ENCODE measurements at places on chromosomes 12 and 14. TPM values are rescaled to one million over a fixed set of nuclear protein-coding genes. Genes with fewer than 3 reads are reported as not detected.

GRCh38 chr12:83156815-83157214, 470.1 kb downstream of the TMTC2 start:
- no peak overlapping the region for H3K27ac ChIP-seq
- no peaks in the 10 kb centered on the region for H3K27me3 ChIP-seq
- no peak for DNase-seq
- H3K4me1 ChIP-seq: peaks cover 1% of the 10 kb centered on the region

GRCh38 chr12:40034156-40034555, 71.7 kb downstream of the SLC2A13 start:
- H3K4me3 ChIP-seq: no peak overlapping the region
- H3K4me1 ChIP-seq: no peaks in the 10 kb centered on the region
- no peak for DNase-seq
- H3K27me3 ChIP-seq: no peaks in the 10 kb centered on the region
- no peaks in the 10 kb centered on the region for H3K36me3 ChIP-seq

DNA sequence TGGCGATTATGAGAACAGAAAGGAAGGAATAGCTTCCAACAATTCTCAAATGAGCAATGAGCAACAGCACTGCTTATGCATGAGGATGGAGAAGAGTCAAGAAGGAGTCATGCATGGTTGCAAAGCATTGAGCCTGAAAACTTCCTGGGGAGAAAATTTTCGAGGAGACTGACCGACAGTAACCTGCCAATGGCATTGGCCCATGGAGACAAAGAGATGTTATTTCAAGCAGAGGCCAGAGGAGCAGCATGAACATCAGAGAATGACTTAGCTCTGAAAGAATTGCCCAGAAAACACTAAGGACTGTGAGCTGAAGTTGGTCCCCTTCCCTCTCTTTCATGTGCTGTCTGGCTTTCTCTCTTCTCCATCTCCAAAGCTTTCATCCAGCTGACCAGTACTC, 343.4 kb downstream of the ADAMTS20 start:
- H3K27ac ChIP-seq: no peak overlapping the region
- no peak overlapping the region for H3K4me3 ChIP-seq
- H3K4me1 ChIP-seq: peaks cover 9% of the 10 kb centered on the region
- DNase-seq: no peak
- H3K27me3 ChIP-seq: peaks cover 3% of the 10 kb centered on the region

DNA sequence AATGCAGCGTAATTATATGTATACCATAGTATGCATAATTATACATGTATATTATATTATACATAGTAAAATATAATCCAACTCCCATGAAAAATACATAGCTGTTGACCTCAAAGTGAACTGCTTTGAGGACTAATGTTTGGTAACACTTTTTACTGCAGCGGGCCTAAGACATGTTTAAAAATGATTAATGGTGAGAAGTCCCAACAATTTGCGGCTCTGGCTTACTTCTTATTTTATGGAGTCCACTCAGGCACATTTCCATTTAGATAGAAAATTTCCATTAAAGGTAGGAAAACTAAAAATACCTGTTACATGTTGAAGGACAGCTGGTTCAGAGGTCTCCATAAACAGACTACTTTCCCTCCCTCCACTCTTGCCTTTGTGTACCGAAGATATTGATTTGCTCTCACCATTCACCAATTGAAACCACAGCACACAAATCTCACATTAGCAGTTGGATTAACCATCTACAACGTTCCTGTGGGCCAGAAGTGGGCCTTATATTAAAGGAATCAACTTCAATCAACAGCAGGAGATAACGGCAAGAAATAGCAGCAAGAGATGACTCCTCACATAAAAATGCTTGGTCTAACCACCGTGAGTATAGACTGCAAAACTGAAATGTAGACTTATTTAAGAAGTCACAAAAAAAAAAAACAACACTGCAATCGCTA, 14.1 kb upstream of the NT5DC3 start:
- no peak for DNase-seq
- no peak overlapping the region for H3K27ac ChIP-seq

DNA sequence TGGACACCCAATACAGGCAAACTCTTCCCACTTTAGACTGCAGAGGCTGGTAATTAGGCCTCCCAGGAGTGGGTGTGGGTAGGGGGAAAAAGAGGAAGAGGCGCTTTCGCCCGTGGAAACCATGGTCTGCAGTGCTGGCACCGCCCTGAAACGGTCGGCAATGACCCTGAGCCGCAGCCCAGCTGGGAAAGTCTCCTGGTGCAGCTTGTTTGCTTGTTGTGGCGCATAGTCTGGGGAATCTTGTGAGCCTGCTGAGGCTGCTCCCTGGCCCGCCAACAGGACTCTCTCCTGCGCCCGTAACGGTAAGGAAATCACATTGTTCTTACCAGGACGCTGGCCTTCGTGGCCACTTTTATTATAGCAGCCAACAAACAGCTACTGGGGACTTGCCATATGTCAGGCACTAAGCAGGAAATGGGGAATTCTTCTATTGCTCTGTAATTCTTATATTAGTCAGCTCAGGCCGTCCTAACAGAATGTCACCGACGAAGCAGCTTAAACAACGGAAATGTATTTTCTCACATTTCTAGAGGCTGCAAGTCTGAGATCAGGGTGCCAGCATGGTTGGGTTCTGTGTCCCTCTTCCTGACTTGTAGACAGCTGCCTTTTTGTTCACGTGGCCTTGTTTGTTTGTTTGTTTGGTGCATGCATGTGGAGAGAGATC, 52.5 kb upstream of the RIN3 start:
- DNase-seq: no peak
- H3K36me3 ChIP-seq: no peaks in the 10 kb centered on the region
- H3K27ac ChIP-seq: no peak overlapping the region

DNA sequence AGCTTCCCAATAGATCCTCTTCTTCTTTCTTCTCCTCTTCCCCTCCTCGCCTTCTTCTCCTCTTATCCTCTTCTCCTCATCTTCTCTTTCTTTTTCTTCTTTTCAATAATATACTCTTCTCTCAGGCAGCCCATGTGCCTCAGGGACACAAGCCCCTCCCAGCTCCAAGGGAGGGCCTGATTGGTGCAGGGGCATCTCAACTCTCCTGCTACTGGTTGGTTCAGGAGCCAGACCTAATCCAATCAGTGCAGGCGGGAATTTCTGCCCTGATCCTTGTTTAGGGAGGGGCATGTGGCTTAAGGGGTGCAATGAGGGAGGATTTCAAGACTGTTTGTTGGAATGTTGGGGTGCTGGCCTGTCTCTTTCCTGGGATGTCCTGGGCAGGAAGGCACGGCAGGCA, 9.0 kb downstream of the SERPINA12 start:
- no peak overlapping the region for H3K27ac ChIP-seq
- no peak overlapping the region for H3K4me3 ChIP-seq
- no peak for DNase-seq

GARIN6 gene
- total RNA-seq: not detected

Data from activated CD4-positive, alpha-beta T cell treated with anti-CD3 and anti-CD28 coated beads, Interleukin-2, amount 10 ng/mL, durations not matched to agents 7 days and 5 days (primary cell).